Fibroblast of skin of left biceps (primary cell): ENCODE measurements at places on chromosomes 6 and 20.

- DNase-seq, result no peak
These were observed 185.3 kb downstream of the ADAT2 start for GRCh38 chr6:143264986-143265764.

DNA sequence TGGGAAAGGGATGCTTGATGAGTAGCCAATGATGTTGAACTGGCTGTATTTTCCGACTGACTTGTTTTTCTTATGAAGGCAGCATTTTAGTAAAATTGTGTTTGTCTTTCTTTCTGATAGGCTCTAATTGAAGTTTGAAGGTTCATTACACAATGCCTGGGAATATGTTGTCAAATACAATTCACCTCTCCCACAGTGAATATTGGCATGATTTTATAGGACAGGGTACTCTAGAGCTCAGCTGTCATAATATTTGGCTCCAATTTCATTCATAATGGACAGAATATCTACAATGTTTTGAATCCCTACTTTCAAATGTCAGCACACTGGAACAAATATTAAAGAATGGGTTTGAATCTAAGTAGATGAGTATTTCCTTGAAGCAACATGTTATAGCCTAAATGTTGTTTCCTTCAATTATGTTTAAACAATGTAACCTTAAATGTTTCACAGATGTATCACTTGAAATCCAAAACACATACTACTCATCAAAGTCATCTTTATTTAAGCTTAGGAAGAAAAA lies 81.4 kb downstream of the LAMA2 start:
- no peak for DNase-seq

- DNase-seq, result no peak
These were observed 86.7 kb downstream of the SYNJ2 start for GRCh38 chr6:158068156-158068892.

DNA sequence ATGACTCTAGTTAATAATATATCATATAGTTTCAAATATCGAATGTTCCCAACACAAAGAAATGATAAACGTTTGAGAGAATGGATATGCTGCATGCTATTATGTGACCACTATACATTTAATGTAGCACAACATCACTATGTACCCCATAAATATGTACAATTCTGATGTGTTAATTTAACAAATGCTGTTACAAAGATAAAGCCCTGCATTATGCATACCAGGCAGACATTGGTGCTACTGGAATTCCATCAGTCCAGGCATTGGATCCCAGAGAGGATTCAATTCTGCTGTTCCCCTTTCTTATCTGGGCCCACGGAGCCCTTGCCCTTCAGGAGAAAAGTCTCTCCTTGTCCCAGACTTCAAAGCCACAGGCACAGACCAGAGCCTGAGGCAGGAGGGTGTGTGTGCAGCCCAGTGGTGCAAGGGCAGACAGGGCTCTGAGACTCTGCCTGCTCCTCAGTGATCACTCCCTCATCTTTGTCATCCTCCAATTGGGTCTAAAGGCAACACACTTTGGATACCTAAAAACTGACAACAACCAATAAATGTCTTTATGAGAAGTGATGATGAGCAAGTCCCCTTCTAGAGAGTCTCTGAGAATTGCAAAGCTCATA lies 45.2 kb downstream of the PSMG4 start:
- no peak for DNase-seq

DNA sequence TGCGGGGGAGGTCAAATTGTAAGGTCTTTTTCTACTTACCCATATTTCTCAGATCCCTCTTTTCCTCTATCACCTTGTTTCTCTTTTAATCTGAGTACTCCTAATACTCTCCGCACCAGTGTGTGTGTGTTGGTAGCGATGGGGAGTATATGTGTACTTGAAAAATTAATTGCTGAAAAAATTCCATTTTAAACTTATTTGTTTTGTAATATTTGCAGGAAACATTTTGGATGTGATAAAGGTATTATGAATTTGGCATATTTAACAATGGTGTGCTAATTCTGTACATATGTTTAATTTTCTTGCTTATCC lies 48.1 kb upstream of the MLIP start:
- no peak for DNase-seq

DNA sequence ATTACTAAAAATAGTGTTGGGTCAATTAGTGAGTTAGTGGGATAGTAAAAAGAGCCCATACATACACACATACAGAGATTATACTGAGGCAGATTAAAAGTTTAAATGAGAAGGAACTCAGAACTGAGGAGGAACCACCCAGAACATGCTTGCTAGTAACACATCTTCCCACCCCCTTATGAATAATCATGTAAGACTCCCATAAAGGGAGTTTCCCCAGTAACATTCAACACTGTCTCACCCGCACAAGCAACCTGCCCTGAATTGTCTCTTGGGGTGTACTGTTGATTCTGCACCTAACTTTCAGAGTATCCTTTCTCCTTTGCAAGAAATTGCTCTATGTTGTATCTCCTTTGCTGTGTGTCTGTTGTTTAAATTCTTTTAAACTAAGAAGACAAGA lies 11.1 kb upstream of the HLA-DQB2 start:
- DNase-seq, result no peak

GRCh38 chr20:3318226-3318884 lies 79.4 kb upstream of the SLC4A11 start:
- DNase-seq, result no peak

GRCh38 chr6:3138341-3138740 lies 19.0 kb downstream of the TUBB2A start:
- no peak for DNase-seq

DNA sequence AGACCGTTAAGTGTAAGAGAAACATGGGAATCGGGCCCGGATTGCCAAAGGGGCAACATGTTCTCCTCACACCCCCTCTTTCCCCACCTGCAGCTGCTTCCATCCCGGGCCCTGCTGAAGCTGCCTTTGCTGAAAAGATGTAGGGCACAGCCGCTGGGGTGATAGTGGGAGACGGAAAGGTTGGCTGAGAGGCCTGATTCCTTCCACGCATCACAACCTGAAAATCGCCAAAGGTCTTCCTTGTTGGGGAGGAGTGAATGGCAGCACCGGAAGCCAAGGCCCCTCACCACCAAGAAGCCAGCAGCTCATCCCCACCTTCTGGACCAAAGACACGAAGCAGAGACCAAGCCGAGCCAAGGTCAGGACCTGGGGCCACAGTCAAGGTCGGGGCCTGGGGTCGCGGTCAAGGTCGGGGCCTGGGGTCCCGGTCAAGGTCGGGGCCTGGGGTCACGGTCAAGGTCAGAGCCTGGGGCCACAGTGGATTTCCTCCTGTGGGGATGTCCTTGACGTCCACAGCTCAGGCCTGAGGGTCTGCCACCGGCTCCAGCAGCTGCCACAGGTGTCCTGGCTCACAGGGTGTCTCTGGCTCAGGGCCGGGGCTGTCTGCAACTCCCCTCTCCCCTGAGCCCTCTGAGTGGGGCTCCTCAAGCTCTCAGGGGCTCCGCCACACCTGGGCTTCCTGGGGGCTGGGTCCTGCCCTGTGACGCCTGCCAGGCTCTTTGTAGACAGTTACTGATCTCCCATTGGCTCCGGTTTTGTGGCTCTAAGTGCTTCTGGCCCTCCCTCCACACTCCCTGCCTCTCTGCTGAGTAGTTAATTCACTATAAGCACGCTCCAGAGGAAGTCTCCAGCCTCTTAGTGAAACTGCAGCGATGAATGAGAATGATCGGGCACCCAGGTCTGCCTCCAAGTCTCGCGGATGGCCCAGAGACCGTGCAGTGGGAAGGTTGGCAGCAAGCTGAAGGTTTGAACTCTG lies 5.5 kb upstream of the CHRNA4 start:
- no peak for DNase-seq

DNA sequence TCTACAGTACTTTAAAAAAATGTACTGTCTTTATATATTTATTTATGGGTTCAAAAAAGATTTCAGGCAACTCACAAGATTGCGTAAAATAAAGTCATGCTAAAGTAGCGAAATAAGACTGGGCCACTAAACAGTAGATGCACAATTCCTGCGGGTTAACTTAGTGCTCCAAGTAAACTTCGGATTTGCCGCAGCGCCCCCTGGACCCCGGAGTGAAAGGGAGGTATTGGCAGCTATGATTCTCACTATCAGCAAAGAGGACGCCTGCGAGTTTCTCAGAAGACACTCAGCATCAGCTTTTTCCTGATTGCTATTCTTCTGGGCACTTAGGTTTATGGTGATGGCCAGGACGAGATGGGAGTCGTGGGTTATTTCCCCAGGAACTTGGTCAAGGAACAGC lies 1.4 kb downstream of the OTOR start:
- DNase-seq, result no peak

GRCh38 chr6:37354526-37355384 lies 972 bp downstream of the RNF8 start:
- DNase-seq, result no peak

DNA sequence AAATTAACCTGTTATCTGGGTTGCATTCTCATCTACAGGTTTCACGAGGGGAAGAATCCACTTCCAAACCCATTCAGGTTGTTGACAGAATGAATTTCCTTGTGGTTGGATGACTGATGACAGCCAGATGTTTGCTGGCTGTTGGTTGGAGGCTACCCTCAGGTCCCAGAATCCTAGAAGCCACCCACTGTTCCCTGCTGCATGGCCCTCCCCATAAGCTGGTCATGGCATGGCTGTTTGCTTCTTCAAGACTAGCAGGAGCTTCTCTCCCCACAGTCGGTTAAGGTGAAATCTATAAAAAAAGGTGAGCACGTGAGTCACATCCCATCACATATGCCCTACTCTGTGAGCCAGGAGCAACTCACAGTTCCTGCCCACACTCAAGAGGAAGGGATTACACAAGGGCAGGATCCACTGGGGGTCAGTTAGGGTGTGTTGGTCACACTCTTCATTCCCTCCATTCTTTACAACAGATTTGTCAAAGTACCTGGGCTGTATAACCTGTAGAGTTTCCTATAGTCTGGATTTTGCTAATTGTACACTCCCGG lies 19.5 kb upstream of the RPS10 start:
- DNase-seq, result no peak

- no peak for DNase-seq
These were observed 207.0 kb upstream of the TCF21 start for GRCh38 chr6:133681891-133682290.

DNA sequence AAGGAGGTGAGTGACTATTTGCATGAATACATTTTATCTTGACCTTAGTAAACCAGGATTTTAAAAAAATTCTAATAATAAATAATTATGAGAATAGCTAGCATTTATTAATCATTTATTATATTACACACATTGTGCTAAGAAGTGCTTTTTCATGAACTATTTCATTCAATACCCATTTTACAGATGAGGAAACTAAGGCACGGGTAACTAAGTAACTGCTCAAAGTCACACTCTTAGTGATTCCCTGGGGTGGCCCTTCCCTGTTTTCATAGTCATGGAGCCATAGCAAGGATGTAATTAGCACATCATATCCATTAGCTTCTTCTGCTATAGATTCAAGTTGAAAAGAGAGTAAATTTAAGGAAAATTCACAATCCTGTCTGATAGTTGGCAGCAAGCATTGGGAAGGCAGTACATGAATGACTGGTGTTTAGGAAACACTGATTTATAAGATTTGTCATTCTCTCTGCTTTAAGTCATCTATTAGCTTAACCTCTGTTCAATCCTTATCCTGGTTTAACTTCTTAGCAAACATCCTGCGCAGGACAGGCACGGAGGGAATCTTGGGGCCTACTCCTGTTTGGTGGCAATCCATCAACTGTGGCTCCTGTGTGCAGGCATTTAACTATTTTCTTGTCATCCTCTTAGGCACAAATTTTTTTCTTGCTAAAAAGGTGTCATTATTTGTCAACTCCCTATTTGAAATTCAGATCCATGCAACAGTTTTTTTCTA lies 68.3 kb downstream of the RIN2 start:
- DNase-seq, result no peak

GRCh38 chr20:62238569-62239277 lies 402 bp downstream of the OSBPL2 start:
- DNase-seq, result no peak

DNA sequence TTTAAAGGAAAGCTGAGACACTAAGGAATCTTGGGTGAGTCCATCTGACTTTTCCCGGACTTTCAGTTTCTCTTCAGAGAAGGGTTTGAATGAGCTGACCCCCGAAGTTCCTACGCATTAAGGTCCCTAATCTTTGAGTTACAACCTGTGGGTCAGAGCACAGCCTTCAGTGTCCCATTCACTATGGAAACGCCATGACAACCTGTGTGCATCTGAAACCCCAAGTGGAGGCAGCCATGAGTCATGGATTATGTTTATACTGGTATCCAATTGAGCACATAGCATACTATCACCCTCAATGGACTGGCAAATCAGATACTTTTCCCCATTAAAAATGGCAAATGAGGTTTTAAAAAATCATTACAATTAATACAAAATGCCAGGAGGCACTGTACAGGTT lies 11.4 kb downstream of the MYLK4 start:
- DNase-seq, result no peak

GRCh38 chr6:154143753-154144152 lies 104.7 kb downstream of the OPRM1 start:
- DNase-seq, result no peak

GRCh38 chr20:11411765-11412164 lies 505.9 kb upstream of the BTBD3 start:
- DNase-seq, result no peak

DNA sequence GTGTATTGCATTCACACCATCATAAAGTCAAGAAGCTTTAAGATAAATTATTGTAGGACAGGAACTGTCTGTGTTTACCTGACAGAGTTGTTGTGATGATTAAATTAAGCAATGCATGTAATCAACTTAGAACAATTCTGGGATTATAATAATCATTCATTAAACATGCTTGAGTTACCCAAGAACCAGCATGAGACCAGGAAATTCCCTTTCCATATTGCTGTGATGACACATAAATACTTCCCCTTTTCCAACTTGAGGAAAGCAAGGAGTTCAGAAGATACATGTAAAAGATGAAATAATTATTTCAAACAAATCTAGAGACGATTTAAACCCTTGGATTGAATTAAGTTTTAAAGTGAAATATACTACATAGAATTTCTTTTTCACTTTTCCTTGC lies 404.4 kb downstream of the GJA1 start:
- no peak for DNase-seq

DNA sequence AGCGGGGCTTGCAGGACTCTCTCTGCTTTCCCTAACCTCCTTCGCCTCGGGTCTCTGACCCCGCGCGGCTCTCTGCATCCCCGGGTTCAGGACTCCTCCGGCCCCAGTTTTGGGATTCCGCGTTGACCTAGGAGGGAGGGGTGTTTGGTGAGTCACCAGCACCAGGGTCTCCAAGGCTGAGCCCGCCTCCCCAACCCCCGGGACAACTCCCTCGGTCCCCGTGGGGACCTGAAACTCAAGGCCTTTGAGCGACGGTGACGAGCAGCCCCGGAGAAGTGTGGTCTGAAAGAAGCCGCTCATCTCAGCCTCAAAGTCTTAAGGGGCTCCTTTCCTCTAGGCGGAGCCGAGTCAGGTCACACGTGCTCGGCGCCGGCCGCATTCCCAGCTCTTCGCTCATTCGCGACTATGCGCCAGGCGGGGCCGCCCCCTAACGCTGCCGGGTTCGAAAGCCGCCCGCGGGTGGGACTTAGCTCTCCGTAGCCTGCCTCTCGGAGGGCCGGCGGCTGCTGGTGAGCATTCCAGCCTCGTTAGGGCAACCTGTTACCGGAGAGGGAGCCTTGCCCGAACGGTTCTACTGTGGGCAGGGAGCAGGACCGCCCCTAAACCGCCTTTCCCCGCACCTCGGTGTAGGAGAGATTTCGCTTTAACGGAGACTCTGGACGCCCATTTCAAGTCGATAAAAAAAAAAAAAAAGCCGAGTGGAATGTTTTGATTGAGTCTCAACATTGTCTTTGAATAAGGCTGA lies 3.0 kb upstream of the PRDM13 start:
- DNase-seq, result no peak

- DNase-seq, result no peak
These were observed 50.0 kb downstream of the SGK1 start for GRCh38 chr6:134267917-134268361.
